ENCODE measurements at places on chromosomes 1 and 21.

GRCh38 chr1:210598135-210598652 lies 269.5 kb downstream of the HHAT start:
- DNase-seq = no peak

GRCh38 chr1:154925335-154926170 lies 11.0 kb downstream of the PMVK start:
- no peak for DNase-seq

- peak; percentile 75 for DNase-seq
Observed at GRCh38 chr1:2545754-2546514, 10.2 kb upstream of the TNFRSF14 start.

- peak; percentile 44 for DNase-seq
Observed at GRCh38 chr21:36104317-36105300, 30.3 kb upstream of the CBR3 start.

DNA sequence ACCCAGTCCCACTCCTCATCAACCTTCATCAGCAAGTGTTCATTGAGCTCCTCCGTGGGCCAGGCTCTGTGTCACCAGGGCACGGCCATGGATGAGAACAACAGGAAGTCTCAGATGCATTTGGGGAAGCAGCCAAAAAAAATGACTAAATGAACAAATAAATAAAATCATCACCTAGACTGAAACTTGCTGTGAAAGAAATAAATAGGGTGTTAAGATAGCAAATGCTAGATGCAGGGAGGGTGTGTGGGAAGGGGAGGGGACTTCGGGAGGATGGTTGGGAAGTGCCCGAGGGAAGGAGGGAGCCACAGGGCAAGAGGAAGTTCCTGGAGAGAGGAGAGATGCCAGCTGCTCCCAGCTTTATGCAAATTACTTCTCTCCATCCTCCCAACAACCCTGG lies 696.7 kb downstream of the PTPRU start:
- no peak for DNase-seq

DNA sequence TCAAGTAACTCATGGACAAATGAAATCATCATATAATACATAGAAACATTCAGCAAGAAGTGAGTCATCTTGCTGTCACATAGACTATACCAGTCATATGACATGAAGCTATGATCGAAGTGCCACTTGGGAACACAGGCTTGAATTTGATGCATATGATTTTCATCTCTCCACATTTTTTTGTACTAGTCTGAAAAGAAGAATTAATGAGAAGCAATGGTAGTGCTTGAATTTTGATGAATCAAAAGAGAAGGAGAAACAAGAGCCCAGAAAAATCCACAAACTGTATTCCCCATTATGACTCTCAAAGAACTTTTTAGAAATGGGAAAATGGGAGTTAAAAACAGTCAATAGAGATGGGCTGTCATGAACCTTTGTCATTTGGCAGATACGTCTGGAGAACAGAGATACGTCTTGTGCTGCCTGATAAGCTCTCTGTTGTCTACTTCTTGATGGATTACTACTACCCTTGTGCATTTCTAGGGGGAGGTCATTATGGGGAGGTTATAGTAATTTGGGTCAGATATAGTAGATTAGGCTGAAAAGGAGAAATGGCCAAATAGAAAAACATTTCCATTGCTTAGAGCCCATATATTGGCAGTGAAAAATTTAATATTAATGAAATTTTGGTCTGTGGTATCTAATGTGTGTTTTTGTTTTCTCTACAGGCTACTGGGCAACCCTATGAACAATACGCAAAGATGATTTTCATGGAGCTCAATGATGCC lies 8.0 kb upstream of the LEPR start:
- no peak for DNase-seq

- DNase-seq = no peak
Observed at GRCh38 chr1:17950728-17951127, 156.9 kb upstream of the IGSF21 start.

GRCh38 chr1:2931724-2932401 lies 89.4 kb upstream of the ACTRT2 start:
- no peak for DNase-seq

GRCh38 chr21:41852929-41853320 lies 26.2 kb downstream of the PRDM15 start:
- DNase-seq = no peak

- no peak for DNase-seq
Observed at GRCh38 chr1:30149226-30149625, 574.2 kb downstream of the MATN1 start.

DNA sequence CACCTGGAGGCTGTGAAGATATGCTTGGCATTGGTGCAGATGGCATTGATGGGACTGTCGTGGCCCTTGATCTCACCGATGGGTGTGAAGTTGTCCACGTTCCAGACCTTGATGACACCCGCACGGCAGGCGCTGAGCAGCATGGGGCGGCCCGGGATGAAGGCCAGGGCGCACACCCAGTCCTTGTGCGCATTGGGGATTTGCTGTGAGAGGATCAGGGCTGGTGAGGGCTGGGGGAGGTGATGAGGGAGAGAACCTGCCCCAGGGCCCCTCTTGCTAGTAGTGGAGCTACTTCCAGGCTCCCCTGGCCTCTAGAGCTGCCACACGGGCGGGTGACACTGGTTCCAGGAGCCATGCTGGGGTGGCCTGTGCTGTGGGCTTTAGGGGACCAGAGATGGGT lies 48.8 kb downstream of the KIF21B start:
- no peak for DNase-seq

DNA sequence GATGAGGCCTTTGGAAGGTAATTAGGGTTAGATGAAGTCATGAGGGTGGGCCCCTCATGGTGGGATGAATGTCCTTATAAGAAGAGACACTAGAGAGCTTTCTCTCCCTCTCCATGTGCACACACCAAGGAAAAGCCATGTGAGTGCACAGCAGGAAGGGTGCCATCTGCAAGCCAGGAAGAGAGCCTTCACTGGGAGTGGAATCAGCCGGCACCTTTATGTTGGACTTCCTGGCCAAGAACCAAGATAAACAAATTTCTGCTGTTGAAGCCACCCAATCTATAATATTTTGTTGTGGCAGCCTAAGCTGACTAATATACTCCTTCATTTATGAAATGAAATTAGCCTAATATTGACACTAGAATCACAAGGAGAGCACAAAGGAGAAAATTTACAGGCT lies 38.2 kb upstream of the PKP1 start:
- DNase-seq = no peak

GRCh38 chr1:65420590-65421350 lies at the start of the genes LEPR and LEPROT:
Gene LEPR (plus strand): TSS chr1:65420668. CDS start chr1:65565566, 144,898 bp downstream.
Gene LEPROT (plus strand): TSS chr1:65420668. CDS start chr1:65420725, 57 bp downstream.
- no peak for DNase-seq

GRCh38 chr1:48109390-48110013 lies 112.3 kb upstream of the TRABD2B start:
- peak; percentile 1 for DNase-seq

GRCh38 chr1:178531887-178532286 lies 19.0 kb downstream of the TEX35 start:
- DNase-seq = no peak

DNA sequence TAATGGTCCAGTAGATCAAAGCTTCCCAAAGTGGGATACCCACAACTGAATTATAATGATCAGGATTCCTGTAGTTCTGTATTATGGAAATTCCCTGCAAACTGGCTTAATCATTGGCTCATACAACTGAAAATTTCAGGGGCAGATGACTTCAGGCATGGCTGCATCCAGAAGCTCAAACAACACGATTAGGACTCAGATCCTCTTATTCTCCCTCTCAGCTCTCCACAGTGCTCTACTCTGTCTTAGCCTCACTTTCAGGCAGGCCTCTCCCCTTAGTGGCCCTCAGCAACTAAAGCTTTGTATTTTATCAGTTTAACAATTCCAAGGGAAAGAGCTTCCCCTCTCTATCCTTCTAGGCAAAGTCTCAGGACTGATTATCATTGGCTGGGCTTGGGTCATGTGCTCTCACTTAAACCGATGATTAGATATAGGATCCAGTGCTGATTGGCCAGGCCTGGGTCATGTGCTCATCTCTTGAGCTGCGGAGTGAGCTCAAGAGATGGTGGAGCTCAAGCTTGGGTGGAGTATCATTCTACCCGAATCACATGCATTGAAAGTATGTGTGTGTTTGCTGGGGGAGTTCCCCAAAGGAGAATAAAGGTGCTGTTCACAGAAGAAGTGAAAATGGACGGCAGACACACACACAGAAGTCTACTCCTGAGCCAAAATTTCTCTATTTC lies 57.9 kb upstream of the RUNX3 start:
- no peak for DNase-seq
